ENCODE measurements at places on chromosomes 7 and 10.

- no peak for DNase-seq
These were observed 17.0 kb upstream of the ADAMTS14 start for GRCh38 chr10:70655316-70655715.

- DNase-seq = no peak
These were observed 33.2 kb upstream of the PLEKHA1 start for GRCh38 chr10:122341141-122341810.

DNA sequence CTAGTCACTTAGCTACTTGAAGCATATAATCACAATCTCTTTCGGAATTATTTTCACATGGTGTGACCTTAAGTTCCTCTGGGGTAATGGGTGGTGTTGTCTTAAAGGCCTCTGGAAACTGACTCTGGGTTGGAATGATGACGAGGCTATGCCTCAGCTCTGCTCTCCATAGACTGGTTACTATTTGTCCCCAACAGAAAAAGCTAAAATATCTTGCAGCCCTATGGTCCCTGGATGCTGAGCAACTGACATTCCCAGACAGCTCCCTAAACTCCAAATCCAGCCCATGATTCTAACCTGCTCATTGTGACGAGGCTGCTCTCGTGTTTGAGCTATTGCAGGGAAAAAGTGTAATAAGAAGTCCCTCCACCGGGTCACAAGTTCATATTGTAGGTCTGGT lies 51.6 kb downstream of the HBP1 start:
- DNase-seq = no peak

GRCh38 chr7:103952408-103952807 lies 37.0 kb downstream of the RELN start:
- no peak for DNase-seq

DNA sequence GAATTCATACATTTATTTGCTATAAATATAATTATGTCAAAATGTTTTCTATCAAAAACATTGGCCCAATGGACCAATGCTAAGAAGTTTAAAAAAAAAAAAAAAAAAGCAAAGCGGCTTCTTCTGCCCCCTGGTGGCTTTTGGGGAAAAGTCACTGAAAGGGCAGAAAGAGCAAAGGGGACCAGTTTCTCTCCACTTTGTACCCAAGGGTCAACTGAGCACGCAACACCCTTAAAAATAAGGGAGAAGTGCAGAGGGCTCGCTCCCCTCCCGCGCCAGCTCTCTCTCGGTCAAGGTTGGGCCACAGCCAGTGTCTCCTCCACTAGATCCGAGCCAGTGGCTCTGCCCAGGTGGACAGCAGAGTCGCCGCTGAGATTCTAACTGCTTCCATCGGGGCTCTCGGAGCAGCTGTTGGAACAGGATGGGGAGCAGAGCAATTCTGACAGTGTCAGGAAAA lies 136.4 kb upstream of the FGFR2 start:
- DNase-seq = no peak

DNA sequence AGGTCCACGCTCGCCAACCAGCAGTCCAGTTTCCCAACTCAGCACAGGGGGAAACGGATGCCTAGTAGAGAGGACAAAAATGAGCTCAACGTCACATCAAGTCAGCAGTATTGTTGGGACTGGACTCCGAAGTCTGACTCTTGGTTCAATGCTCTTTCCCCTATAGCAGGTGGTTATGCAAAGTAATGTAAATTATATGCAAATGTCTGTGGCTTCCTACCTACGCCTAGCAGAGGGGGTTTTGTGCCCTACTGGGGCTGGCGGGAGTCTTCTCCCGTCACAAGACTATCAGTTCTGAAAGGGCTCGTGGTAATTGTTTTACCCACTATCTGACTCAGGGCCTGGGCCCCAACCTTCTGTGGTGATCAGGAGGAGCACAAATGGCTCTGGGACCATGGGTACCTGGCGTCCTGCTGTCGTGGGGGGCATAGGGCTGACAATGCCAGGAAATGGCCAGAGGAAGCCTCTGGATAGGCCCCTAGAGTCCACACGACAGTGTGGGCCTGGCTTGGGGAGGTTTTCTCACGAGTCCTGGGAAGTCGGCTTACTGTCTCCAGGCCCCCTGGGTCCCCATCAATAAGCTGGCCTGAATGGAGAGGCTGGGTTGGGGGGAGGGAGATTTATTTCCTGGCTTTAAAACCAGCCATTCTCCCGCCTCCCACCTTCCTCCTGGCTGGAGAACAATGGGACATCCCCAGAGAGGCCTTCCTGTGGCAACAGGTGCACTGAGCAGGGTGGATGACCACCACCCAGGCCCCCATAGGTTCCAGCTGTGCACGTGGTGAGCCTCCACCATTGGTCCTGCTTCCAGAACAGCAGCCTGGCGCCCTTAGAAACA lies 41.8 kb downstream of the UNC5B start:
- no peak for DNase-seq

DNA sequence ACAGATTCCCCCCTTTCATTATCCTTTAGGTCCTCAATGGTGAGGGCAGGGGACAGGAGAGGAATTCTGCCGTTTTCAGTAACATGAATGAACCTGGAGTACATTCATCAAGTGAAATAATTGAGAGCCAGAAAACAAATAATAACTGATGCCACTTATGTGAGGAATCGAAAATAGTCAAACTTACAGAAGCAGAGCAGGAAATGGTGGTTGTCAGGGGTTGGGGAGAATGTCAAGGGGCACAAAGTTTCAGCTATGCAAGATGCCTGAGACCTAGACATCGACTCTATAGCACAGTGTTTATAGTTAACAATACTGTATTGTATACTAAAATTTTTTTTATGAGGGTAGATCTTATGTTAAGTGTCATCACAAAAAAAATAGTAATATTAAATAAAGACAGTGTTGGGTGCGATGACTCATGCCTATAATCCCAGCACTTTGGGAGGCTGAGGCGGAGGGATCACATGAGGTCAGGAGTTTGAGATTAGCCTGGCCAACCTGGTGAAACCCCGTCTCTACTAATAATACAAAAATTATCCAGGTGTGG lies 1219.8 kb downstream of the GATA3 start:
- no peak for DNase-seq

- no peak for DNase-seq
These were observed 127.6 kb downstream of the WDR11 start for GRCh38 chr10:120978589-120979252.

DNA sequence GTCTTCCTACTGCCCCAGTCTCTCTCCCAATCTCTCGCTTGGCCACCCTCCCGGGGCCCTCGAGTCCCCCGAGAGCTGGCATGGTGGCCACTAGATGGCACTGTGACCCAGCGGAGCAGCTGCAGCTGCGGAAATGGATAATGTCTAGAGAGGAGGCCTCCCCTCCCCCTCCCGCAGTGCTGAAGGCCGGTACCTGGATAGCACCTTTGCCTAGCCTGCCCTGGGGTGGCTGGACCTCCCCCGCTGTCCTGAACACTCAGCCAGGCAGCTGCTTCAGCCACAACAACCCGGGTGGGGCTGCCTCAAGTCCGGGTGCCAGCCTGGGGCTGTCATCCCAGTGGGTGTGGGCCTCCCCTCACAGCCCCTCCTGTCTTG lies 65.2 kb downstream of the GOLGA7B start:
- DNase-seq = peak; percentile 7

DNA sequence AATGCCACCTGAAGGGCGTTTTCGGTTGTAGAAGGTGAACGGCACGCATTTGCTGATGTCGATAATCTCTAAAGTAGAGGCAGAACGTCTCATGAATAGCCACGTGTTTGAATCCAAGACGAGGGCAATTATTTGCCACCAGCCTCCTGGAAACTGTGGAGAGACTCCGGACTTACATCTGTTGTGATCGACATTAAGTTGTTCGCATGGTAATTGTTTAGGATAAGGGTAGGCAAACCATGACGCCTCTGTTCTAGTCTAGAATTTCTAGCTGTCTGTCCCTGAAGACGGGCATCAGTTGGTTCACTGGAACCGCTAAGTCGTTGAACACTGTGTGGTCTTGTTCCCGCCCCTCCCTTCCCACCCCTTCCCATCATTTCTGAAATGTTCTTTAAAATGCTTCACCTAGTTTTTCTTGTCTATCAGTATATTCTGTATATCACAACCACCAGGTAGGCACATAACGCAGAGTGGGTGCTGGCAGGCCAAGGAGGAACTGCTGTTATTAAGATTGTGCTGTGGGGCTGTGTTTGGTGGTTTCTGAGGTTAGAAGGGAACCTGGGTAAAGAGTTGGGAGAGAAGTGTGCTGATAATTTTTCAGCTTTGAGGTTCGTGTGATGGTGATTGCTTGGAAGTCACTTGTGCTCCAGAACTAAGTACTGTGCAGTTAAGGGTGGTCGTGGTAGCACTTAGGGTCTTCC lies 1.2 kb downstream of the UBE3C start:
- DNase-seq = no peak

- DNase-seq = no peak
These were observed 88.9 kb upstream of the NEBL start for GRCh38 chr10:20986049-20986448.

- no peak for DNase-seq
These were observed 754.2 kb downstream of the SORCS1 start for GRCh38 chr10:106410331-106410730.

DNA sequence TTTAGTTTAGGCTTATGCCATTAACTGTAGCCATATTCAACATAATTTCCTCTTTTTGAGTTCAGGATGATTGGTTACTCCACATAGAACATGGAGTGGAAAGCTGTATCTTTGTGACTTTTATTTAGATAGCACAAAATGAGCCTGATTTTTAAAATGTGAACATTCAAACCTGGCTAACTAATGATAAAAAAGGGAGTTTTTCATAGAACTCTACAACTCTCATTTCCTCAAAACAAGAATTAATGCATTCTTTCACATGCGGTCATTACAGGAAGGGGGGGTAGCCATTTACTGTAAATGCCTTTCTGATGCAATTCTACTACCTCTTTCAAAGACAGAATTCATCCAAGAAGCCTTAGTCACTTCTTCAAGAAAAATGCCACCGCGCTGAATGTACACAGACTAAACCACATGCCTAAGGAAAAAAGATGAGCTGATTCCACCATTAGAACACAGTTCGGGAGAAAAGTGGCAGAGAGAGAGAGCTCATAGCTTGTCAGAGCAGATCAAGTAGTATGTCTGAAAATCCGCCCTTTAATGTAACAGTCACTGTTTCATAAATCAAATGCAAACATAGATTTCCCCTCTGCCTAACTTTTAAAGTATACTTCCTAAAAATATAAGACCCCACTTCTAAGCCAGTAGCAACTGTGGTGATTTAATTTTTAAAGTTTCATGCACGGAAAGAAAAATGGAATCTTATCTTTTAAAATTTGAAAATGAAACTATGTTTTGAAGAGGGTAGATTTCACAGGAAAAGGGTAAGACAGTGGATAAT lies 226.4 kb upstream of the KLF14 start:
- no peak for DNase-seq
